Skeletal muscle cell (primary cell): ENCODE measurements at places on chromosomes 16 and 17.

GRCh38 chr17:81329927-81330883 is 35.1 kb upstream of the SLC38A10 start:
- no peak for DNase-seq

DNA sequence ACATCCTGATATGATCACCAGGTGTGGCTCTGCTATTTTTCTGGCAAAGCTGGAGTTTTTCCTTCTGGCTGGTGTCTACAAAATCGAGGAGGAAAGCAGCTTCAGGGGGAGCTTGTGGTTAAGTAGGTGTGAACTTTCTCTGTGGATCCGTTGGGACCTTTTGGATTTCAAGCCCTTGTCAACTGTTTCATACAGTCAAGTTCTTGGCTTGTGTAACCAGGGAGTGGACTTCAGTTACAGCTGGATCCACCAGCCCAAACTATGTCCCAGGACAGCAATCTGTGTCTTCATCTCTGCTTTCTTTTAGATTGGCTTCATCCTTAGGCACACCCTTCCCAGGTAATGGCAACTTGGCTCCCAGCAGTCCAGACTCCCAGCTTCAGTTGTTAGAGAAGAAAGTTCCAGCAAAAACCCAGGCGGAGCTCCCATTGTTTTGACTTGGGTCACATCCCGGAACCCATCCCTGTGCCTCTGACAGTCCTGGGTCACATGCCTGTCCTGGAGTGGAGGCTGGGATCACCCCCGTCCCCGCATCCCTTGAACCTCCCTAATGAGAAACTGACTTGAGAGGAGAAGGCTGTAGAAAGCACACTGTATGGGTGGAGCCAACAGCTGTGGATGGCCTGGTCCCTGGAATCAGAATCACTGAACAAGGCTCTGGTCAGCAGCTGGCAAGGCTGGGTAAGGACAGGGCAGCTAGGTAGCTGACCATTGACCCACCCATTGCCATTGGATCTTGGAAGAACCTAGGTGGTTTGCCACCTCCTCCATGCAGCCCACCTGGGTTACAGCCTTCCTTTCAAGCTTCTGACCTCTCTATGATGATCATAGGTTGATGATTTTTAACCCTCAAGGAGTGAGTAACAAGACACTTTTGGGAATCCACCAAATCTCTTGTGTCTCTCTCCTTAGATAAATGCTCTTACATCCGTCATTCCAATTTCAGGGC is 18.1 kb downstream of the NKD1 start:
- no peak for DNase-seq

DNA sequence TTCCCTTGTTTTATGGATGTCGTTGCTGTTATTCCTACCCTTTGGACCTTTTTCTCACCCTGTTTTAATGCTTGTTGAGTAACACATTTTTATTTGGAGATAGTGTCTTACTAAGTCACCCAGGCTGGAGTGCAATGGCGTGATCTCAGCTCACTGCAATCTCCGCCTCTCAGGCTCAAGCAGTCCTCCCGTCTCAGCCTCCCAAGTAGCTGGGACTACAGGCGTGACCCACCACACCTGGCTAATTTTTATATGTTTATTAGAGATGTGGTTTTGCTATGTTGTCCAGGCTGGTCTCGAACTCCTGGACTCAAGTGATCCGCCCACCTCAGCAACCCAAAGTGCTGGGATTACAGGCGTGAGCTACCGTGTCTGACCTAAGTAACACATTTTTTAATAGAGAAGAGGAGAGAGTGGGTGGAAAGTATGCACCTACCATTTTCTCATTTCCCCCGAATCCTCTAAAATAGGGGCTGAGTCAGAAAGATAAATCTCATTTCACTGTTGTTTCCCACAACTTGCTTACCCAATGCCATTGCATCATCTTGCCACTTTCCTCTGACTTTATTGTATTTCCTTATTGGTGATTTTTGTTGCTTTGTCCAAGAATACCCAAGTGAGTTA is 7.0 kb downstream of the DHX40 start:
- DNase-seq: peak; percentile 43

- no peak for DNase-seq
These were observed 54.9 kb downstream of the CLEC16A start for GRCh38 chr16:10999300-10999699.

GRCh38 chr17:27793168-27793905 is 7.0 kb downstream of the NOS2 start:
- DNase-seq: no peak

DNA sequence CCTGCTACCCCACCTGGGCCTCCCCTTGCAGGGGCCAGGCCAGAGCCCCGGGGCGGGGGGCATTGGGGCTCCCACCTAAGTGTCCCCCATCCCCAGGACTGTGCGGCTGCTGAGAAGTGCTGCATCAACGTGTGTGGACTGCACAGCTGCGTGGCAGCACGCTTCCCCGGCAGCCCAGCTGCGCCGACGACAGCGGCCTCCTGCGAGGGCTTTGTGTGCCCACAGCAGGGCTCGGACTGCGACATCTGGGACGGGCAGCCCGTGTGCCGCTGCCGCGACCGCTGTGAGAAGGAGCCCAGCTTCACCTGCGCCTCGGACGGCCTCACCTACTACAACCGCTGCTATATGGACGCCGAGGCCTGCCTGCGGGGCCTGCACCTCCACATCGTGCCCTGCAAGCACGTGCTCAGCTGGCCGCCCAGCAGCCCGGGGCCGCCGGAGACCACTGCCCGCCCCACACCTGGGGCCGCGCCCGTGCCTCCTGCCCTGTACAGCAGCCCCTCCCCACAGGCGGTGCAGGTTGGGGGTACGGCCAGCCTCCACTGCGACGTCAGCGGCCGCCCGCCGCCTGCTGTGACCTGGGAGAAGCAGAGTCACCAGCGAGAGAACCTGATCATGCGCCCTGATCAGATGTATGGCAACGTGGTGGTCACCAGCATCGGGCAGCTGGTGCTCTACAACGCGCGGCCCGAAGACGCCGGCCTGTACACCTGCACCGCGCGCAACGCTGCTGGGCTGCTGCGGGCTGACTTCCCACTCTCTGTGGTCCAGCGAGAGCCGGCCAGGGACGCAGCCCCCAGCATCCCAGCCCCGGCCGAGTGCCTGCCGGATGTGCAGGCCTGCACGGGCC is 1.9 kb downstream of the WFIKKN1 start:
- DNase-seq: no peak

GRCh38 chr17:30524847-30525246 is 47.6 kb downstream of the GOSR1 start:
- peak; percentile 25 for DNase-seq

DNA sequence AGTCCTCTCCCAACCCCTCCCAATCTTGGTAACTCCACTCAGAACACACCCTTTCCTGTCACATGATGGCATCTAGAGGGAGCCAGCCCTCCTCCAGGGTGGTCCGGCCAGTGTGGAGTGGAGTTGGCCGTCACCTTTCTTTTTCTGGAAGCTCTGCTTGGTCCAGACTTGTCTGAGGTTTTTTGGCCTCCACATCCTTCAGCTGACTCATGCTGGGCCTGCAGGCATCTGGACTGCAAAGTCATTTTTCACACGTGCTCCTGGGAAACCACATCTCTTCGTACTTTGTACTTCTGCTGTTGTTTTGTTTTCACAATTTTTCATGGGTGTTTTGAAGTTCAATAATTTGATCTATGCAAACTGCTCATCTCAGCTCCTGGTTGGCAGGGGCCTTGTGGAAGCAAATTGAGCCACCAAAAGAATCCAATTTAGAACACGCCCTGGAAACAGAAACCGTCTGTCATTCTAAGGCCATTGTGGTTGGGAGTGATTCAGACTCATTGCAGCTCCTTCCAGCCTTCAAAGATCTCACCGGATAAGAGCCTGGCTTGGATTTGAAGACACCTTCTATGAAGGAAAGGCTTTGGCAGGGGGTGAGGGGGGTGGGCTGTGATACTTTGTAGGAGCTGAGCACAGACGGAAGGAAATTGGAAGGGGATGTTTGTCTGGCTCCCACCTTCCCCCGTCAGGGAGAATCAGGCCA is 42.4 kb upstream of the NF1 start:
- DNase-seq: peak; percentile 84

GRCh38 chr16:74623839-74624235 is 16.9 kb upstream of the GLG1 start:
- no peak for DNase-seq

- no peak for DNase-seq
These were observed 24.1 kb downstream of the PRKCA start for GRCh38 chr17:66326476-66327047.

GRCh38 chr17:55285340-55286301 is 20.9 kb downstream of the HLF start:
- DNase-seq: peak; percentile 78

DNA sequence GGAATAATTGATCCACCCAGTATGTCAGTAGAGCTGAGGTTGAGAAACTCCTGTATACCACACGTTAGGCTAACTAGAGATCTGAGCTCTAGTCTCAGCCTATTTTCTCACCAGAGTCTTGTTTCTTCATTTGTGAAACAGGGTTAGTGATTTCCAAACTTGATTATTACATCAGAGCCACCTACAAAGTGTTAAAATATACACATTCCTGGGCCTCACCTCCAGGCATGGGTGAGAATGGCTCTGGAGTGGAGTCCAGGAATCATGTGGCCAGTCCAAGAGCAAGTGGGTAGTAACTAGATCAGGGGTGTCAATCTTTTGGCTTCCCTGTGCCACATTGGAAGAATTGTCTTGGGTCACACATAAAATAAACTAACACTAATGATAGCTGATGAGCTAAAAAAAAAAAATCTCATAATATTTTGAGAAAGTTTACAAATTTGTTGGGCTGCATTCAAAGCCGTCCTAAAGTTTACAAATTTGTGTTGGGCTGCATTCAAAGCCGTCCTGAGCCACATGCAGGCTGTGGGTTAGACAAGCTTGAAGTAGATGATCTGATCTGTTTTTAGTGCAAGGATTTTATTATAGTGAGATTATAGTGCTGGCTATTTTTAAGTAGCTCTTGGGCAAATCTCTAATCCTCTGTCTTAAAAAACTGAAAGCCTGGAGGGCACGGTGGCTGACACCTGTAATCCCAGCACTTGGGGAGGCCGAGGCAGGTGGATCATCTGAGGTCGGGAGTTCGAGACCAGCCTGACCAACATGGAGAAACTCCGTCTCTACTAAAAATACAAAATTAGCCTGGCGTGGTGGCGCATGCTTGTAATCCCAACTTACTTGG is 20.4 kb downstream of the PRCD start:
- no peak for DNase-seq

DNA sequence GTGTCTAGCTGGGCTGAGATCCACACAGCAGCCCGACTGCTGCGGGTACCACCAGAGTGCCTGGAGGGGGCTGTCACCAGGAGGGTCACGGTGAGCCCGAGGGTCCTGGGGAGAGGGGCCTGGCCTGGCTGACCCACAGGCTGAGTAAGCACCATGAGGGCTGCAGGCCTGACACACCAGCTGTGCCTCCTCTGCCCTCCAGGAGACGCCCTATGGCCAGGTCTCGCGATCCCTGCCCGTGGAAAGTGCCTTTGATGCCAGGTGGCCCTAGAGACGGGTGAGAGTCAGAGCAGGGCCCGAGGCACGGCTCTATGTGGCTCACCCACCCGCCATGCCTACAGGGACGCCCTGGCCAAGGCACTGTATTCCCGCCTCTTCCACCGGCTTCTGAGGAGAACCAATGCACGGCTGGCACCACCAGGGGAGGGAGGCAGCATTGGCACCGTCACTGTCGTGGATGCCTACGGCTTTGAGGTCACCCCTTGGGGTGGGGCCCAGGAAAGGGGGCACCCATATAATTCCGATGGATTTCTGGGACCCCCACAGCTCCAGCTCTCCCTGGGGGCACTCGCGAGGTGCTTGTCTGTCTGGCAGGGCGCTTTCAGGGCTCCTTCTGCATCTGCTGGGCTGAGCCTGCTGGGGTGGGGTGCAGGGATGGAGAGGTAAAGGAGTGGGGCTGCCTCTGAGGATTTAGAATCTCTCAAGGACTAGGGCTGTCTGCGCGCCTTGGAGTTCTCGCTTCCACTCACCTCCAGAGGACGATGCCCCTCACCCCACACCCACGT is 7.1 kb downstream of the MYO15B start:
- DNase-seq: no peak

DNA sequence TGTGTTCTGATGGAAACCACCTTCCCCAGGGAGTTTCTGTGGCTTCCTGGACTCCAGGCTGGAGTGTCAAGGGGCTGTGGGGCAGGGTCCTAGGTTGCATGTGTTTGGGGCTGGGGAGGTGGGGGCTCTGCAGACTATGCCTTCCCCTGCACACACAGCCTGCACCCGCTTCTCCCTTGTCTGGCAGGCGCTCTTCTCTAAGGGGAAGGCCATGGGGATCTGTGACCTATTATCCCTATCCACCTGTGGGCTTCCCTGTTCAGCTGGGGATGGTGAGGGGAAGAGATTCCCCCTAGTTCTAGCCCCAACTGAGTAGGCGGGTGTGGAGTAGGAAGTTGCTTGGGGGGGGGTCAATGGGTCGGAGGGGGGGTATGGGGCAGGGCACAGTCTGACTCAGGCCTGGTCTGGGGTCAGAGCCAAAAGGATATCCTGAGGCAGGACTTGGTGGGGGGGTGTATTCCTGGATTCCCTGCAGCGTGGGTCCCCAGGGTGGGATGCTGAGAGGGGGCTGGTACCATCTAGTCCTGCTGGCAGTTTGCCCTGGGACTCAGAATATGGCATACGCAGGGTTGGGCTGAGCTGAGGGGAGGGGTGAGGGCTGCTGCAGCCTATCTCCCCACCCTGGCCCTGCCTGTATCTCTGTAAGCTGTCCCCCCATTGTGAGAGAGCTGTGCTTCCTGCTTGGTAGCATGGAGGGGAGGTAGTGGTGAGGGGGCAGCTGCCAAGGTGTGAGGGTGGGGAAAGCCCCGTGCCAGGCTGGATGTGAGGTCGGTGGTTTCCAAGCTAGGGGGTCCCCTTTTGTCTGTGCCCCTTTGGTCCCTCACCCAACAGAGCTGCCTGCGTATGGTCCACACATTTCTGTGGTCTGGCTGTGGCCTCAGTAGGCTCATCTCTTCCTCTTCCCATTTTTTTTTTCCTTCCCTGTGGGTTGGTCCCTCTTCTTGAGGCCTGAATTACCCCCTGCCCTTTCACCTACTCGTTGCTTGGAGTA is 14.7 kb downstream of the RARA start:
- DNase-seq: no peak

GRCh38 chr17:66312912-66313311 is 10.5 kb downstream of the PRKCA start:
- no peak for DNase-seq

DNA sequence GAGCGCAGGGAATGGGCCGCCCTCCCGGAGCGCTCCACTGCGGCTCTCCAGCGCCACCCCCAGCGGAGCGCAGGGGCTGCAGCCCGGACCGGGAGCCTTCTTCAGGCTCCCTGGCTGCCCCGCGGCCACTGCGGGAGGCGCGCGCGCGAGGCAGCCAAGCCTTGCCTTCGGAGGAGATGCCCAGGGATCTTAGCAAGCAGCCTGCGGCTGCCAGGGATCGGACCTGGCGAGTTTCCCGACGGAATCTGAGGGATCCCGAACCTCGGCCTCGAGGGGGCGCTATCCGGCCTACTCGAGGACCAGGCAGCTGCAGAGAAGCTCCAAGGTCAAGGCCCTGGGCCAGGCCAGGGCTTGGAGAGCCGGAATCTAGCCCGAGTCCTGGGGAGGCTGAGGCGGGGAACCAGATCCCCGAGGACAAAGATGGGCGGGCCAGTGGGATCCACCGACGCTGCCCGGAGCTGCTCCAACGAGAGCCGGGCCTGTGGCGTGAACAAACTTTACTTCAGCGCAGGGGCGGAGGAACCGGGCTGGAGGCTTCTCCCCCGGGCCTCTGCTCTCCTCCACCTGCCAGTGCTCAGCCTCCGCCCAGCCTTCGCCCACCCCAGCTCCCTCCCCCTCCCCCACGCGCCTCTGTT is at the start of gene IRX6:
IRX6 (plus strand) TSS at position 567 of the 635 bp plus-strand sequence. CDS start 889 bp downstream, outside the sequence.
- no peak for DNase-seq

- no peak for DNase-seq
These were observed 3.3 kb downstream of the NLRP1 start for GRCh38 chr17:5580969-5581368.

- no peak for DNase-seq
These were observed 37.5 kb downstream of the LGALS9 start for GRCh38 chr17:27668488-27668823.
